ENCODE measurements at places on chromosomes 16 and 17.

DNA sequence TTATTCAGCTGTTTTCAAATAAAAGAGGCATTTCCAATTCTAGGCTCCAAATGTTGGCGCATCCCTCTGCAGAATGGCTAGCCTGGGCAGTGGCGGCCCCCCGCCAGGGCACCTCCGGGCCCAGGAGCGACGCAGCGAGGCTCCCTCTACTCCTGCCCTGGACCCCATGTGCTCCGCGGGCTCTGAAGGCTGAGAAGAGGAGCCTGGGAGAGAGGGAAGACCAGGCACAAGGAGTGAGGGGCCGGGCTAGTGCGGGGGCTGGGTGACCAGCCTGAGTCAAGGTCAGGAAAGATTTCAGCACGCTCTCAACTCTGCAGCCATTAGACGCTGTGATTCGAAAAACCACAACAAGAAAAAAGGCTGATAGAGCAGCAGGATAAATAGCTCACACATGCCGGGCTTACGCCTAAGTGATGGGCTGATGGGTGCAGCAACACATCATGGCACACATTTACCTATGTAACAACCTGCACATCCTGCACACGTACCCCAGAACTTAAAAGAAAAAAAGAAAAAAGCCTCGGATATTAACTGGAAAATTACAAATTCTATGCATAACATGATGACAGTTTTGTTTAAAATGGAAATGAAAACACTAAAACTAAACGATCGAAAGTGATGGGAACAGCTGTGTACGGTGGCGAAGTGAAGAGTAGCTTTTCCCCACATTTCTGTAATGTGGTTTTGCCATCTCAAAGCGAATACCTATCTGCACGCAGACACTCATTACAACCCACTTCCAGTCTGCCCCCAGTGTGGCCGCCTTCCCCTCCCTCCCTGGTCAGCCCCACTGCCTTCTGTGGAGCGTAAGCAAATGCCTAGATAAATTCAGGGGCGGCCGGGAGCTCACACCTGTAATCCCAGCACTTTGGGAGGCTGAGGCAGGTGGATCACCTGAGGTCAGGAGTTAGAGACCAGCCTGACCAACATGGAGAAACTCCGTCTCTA lies 44.4 kb downstream of the MAP1LC3B start:
- no peak for DNase-seq

DNA sequence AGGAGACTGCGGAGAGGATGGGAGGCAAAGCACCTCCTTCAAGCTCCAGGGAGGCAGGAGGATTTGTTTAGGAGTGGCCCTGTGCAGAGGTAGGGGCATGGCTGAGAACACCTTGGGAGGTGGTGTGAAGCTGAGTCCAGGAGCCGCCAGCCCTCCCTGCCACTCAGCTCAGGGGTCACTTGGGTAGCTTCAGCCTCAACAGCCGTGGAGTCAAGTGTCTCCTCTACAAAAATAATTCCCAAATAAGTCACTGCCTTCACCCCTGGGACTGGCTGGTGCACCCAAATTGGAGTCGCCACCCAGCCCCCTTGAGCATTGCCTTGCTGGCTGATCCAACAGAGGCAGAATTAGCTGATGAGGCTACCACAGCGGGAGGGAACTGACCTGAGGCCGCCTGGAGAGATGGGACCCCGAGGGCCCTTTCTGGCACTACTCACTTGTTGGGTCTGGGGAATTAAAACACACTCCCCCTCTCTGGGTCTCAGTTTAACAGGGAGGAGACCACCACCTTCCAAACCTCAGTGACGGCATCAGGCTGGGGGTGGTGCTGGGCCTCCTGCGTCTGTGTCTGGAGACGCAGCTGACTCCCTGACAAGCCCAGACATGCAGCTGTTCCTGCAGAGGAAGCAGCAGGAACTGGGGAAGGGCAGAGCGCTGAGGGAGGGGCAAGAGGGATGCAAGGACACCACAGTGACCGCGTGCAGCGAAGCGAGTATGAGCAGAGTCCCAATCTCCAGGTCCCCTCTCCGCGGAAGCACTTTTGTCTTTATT lies 87.9 kb upstream of the TOB1 start:
- DNase-seq: no peak

- peak; percentile 25 for DNase-seq
Observed at GRCh38 chr17:35969558-35970380, 11.5 kb downstream of the CCL16 start.

DNA sequence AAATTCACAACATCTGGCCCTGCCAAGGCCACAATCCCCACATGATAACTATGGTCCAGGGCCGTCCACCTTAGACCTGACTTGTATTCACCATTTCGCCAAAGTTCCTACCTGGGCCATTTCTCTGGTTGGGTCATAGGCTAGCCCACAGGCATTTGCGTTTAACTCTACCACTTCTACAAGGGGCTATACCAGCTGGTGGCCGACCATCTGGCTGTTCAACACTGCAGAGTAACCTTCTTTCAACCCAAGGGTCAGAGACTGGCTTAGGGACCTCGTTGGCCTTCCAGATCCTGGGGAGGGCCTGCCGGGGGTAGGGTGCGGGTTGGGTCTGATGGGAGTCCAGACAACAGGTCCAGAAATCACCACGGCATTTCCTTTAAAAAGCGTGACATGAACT lies 242.3 kb upstream of the C16orf82 start:
- no peak for DNase-seq

DNA sequence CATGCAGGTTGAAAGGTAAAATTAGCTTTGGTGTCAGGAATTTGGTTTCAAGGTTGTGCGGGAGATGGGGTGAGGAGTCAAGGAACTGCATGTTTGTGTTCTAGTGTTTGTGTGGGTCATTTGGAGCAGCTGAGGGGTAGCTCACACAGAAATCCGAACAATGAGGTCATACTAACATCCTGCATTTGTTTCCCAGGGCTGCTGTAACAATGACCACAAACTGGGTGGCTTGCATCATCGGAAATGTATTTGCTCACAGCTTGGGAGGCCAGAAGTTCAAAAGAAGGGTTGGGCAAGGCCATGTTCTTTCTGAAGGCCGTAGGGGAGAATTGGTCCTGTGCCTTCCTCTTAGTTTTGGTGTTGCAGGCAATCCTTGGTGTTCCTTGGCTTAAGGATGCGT lies 287.4 kb downstream of the HAPSTR1 start:
- DNase-seq: no peak

GRCh38 chr17:77756846-77757560 lies 201.5 kb upstream of the TNRC6C start:
- DNase-seq: no peak

- no peak for DNase-seq
Observed at GRCh38 chr16:4404247-4404966, 12.0 kb downstream of the CORO7 start.

DNA sequence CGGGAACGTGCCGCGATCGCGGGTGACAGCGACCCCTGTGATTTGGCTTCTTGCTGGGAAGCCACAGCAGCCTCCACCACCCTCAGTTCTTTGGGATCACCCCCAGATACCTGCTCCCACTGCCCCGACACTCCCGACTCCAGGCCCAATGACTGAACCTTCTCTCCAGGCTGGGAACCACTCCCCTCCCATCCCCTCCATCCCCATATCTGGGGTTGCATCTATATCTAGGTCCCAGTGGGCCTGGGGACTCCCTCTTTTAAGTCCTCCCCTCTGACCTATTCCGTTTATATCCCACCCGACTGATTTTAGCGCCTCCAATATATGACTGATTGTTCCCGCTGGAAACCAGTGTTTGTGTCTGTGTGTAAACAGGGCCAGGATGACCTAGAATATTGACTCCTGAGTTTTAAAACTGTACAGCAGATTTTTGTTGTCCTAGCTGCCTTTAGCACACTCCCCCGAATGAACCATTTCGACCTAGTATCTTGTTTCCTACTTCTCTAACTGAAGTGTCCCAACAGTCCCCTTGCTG lies 667 bp downstream of the PSMD3 start:
- DNase-seq: no peak

- DNase-seq: no peak
Observed at GRCh38 chr16:85573696-85574641, 39.2 kb upstream of the GSE1 start.

DNA sequence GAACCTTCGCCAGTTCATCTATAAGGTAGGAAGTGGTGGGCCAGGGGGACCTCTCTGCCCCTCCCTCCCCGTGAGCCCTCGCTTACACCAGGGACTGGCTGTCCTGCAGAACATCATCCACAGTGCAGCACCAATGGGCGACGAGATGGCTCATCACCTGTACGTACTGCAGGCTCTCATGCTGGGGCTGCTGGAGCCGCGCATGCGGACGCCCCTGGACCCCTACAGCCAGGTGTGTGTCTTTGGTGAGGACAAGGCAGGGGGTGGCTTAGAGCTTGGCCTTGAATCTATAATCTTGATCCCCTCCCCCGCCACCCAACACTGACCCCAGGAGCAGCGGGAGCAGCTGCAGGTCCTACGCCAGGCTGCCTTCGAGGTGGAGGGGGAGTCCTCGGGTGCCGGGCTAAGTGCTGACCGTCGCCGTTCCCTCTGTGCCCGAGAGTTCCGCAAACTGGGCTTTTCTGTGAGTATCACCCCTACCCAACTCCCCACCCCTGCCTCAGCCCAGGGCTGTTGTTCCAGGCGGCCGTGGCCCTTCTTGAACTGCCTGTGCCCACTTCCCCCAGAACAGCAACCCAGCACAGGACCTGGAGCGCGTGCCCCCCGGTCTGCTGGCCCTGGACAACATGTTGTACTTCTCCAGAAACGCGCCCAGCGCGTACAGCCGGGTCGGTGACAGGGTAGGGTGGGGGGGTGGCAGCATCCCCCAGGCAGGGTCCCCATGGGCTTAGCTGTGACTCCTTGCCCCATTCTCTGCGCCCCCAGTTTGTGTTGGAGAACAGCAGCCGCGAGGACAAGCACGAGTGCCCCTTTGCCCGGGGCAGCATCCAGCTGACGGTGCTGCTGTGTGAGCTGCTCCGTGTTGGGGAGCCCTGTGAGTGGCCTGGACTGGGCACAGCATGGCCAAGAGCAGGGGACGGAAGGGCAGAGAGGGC lies 2.7 kb downstream of the ELMO3 start:
- DNase-seq: no peak

- DNase-seq: no peak
Observed at GRCh38 chr17:47119746-47120520, 69.2 kb downstream of the CDC27 start.

GRCh38 chr16:81599034-81599744 lies 154.6 kb downstream of the CMIP start:
- DNase-seq: no peak

DNA sequence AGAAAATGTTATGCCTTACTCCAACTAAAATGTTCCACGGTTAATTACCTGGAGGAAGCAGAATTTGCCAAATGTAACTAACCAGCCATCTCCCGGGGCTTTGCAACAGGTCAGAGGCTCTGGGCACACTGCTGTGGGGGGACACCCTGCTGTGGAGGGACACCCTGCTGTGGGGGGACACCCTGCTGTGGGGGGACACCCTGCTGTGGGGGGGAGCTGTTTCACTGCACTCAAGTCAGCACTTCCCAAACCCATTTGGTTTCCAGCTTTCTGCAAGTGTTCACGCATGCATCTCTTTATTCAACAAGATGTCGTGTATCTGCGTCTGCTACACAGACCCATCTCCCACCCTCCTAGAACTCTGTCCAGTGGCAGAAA lies 239.5 kb downstream of the C16orf95 start:
- no peak for DNase-seq

GRCh38 chr16:81657224-81657623 lies 121.9 kb upstream of the PLCG2 start:
- DNase-seq: no peak

DNA sequence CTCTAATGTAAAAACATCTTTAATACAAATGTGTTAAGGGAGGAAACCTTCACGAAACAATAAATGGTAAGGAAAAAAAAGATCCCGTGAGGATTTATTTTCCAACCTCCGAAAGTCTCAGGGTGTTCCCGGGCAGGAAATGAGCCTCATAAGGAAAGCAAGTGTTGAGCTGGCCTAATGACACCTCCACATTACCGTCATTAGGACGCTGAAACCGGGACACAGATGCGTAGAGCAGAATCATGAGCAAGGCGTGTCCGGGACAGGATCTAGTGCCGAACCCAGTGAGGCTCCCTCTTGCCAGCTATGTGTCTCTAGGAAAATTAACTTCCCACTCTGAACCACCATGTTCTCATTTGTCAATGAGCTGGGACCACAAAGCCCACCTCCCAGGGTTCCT lies 22.7 kb upstream of the CYTH1 start:
- no peak for DNase-seq

GRCh38 chr16:19765860-19766553 lies 47.9 kb downstream of the IQCK start:
- DNase-seq: no peak

GRCh38 chr16:70770626-70771552 lies 30.1 kb downstream of the VAC14 start:
- peak; percentile 47 for DNase-seq

DNA sequence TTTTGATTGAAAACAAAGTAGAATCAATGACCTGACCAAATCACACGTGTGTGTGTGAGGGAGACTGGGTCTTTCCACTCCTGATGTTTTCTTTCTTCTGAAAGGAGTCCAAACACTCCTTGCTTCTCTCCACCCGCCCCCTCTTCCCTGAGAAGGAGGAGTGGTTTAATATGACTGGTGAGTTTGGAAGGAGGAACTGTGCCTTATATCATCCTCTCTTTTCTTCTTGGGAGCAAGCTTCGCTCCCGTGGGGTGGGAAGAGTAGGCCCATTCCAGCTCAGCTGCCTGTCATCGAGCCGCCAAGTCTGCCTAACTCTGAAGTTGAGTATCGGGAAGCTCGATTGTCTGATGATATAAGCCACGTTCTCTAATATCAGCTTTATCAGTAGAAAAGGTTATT lies 96.5 kb downstream of the YPEL2 start:
- DNase-seq: no peak

DNA sequence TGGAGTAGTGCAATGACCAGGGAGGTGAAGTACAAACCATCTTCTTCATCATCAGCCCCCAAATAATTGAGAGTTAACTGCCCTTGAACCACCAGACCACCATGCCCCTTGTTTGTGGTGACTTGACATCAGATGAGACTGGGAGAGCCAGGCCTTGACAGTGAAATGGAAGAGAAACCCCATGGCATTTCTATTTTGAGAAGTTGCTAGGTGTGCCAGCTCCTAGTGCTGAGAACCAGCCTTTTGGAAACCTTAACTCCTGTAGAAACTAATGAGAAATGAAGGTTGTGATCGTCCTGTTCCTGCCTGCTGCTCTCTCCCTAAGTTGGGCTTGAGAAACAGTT lies 2.8 kb downstream of the TMEM94 start:
- no peak for DNase-seq

DNA sequence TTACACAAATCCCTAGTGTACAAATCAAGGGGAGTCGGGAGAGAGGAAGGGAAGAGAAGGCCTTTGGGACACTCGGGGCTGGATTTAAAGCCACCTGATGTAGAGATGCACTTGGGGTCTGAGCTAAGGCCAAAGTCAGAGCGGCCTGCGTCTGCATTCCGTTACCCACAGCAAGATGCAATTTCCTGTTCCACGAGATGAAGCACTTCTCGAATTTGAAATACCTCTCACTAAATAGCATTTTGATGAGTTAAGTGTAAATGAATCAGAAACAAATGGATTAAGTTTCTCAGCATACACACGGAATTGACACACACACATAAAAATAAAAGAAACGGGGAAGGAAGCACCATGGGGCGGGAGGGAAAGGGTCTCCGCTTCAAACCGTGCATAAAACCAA lies 386.0 kb downstream of the SOX9 start:
- DNase-seq: no peak

GRCh38 chr17:27449988-27450387 lies 6.3 kb upstream of the KSR1 start:
- no peak for DNase-seq
